ENCODE measurements at places on chromosomes 1 and 21.

- DNase-seq, result no peak
These were observed 16.0 kb downstream of the CHD5 start for GRCh38 chr1:6163973-6164617.

- no peak for DNase-seq
These were observed 75.7 kb upstream of the SPATA6 start for GRCh38 chr1:48547561-48548220.

DNA sequence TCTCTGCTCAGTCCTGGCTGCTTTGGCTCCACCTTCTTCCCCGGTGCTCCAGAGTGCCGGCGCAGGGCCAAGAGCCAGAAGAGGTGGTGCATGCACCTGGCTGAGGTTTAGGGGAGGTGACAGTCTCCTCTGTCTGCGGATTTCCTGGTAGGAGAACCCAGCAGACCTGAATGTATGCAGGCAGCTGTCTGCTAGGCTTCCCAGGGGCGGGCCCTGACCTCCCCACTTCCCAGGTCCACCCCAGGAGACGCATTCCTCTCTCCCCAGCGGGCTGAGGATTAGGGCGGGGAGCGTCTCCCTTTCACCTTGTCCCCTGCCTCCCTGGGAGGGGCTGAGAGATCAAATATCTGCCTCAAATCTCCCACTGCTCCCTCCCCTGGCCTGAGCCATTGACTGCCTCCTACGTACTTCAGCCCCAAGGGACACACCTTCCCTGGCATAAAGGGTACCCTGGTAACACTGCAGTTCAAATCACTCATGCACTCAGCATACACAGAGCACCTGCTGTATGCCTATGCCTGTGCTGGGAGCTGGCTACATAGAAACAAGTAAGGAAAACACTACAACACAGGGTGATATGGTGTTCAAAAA, 27.5 kb downstream of the DMBX1 start:
- no peak for DNase-seq

- no peak for DNase-seq
These were observed 169.0 kb upstream of the C1orf105 start for GRCh38 chr1:172251486-172251885.

Measured in fibroblast of skin of left quadriceps (primary cell).